Stromal cell of bone marrow (primary cell): ENCODE measurements at places on chromosomes 12 and 14.

- no peak for DNase-seq
Measured at GRCh38 chr12:106358396-106359241, 1.1 kb downstream of the POLR3B start.

DNA sequence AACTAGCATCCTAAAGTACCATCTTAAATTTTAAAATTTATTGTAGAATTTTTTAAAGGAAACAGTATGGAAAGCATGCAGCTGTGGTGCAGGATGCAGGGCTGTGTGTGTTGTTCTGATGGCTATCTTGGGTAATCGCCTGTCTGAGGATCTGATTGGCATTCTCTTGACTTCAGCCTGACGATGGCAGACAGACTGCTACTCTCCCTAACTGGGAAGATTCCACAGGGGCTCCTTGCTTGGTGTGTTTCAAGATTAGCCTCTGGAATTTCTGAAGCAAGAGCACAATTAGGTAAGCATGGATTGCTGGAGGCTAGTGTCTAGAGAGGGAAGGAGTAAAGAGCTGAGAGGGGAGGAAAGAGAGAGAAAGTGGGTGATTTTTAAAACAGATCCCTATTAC, 696.8 kb upstream of the LRFN5 start:
- DNase-seq: no peak

DNA sequence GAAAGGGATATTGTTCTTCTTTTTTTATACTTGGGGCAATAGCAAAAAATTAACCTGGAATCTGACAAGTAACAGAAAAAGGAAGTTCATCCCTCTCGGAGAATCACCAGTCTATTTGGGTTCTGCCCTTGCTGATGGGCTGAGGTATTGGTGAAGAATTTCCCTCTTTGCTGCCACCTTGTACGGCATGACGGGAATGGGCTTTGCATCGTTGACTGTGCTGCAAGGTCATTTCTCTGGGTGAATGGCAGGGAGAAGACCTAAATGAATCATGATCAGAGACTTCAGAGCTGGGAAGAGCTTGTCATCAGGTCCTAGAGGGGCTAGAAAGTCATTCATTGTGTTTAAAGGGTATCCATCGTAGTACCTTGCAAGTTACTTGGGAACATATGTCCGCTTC, 12.0 kb downstream of the C1S start:
- DNase-seq: no peak

GRCh38 chr12:91561958-91562325, 379.3 kb upstream of the DCN start:
- no peak for DNase-seq
